ENCODE measurements at places on chromosomes 5 and 9. TPM values are rescaled to one million over a fixed set of nuclear protein-coding genes. Genes with fewer than 3 reads are reported as not detected.

The ZNF883 gene
- 0.74 TPM for total RNA-seq

The RELL2 gene
- total RNA-seq, result 1.2 TPM

The SPOCK1 gene
- 0.48 TPM for total RNA-seq

The RAPGEF1 gene
- total RNA-seq, result 134 TPM

- no peak for DNase-seq
- H3K27ac ChIP-seq, result no peak overlapping the region
- no peaks in the 10 kb centered on the region for H3K4me1 ChIP-seq
- H3K36me3 ChIP-seq, result no peaks in the 10 kb centered on the region
Measured at GRCh38 chr5:145483212-145483611, 351.9 kb downstream of the PRELID2 start.

GRCh38 chr9:129582855-129583254, 38.0 kb downstream of the C9orf50 start:
- no peak overlapping the region for H3K27ac ChIP-seq
- DNase-seq, result no peak
- no peaks in the 10 kb centered on the region for H3K36me3 ChIP-seq
- no peaks in the 10 kb centered on the region for H3K27me3 ChIP-seq
- no peak overlapping the region for H3K4me3 ChIP-seq

DNA sequence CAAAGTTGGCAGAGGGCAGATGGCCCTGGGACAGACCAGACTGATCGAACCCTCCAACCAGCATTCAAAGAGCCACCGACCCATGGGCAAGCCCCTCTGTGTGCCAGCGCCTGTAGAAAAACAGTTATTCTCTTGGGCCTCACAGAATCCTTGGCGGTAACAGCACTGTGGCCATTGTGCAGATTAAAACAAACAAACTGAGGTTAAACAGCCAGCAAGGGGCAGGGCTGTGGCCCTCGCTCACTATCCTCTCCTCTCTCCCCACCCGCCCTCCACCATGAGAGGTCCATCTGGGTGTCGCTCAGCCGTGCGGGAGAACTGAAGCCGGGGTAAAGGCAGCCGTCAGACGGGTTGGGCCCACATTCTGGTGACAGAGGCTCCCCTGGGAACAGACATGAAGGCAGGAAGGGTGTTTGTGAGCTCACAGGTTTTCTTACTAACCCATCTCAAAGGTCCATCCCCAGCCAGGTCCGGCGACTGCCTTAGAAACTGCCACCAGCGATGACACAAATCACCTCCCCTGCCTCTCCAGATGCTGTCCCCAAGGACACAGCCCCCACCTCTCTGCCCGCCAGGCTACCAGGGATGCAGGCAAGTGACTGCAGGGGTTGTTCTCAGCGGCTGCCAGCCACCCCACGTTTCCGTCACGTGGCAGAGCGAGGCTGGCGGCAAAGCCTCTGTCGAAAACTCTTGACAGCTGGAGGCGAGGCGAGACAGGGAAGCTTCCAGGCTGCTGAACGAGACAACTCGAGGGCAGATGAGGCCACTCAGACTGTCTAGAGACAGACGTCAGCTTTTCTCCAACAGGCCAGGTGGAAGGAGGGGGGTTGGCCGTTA, 75.8 kb upstream of the SARDH start:
- peaks cover 4% of the 10 kb centered on the region for H3K36me3 ChIP-seq
- H3K27me3 ChIP-seq, result no peaks in the 10 kb centered on the region
- no peak overlapping the region for H3K27ac ChIP-seq
- H3K4me1 ChIP-seq, result no peaks in the 10 kb centered on the region
- DNase-seq, result peak; percentile 91

GRCh38 chr5:104513640-104514072, 951.1 kb upstream of the NUDT12 start:
- DNase-seq, result no peak
- no peak overlapping the region for H3K27ac ChIP-seq
- H3K4me1 ChIP-seq, result no peaks in the 10 kb centered on the region

DNA sequence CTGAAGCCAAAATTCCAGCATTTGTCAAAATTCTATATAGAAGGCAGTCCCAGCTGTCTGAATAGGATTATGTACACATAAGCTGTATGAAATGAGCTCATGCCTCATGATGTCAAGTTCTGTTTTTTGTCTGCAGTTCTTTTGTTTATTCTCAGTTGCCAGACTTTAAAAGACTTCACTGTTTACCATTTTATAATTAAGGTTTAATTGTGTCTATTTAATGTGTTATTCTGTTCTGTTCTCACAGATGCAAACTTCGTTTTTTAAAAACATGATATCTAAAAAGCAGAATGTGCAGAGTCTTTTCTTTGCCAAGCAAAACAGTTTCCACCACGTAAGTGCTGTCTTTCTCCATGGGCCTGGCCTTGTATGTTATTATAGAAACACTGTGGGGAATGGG, 31.1 kb downstream of the ERAP1 start:
- H3K36me3 ChIP-seq, result peaks cover 49% of the 10 kb centered on the region
- H3K4me1 ChIP-seq, result no peaks in the 10 kb centered on the region
- H3K4me3 ChIP-seq, result no peak overlapping the region
- DNase-seq, result no peak

- H3K4me3 ChIP-seq, result no peak overlapping the region
- no peaks in the 10 kb centered on the region for H3K27me3 ChIP-seq
- H3K36me3 ChIP-seq, result no peaks in the 10 kb centered on the region
- no peak for DNase-seq
- no peak overlapping the region for H3K27ac ChIP-seq
- H3K4me1 ChIP-seq, result no peaks in the 10 kb centered on the region
Measured at GRCh38 chr5:108398964-108399363, 17.1 kb upstream of the FBXL17 start.

- no peak overlapping the region for H3K4me3 ChIP-seq
- H3K4me1 ChIP-seq, result peaks cover 21% of the 10 kb centered on the region
- DNase-seq, result no peak
- H3K27me3 ChIP-seq, result no peaks in the 10 kb centered on the region
- H3K27ac ChIP-seq, result peak overlapping the region; percentile 38
Measured at GRCh38 chr9:136690104-136690805, 3.0 kb upstream of the AGPAT2 start.

- no peak overlapping the region for H3K27ac ChIP-seq
- no peak for DNase-seq
- H3K36me3 ChIP-seq, result no peaks in the 10 kb centered on the region
- no peaks in the 10 kb centered on the region for H3K27me3 ChIP-seq
- no peak overlapping the region for H3K4me3 ChIP-seq
Measured at GRCh38 chr9:124532897-124533296, 25.7 kb upstream of the NR5A1 start.

GRCh38 chr5:16975950-16976624, 40.0 kb upstream of the MYO10 start:
- H3K4me1 ChIP-seq, result no peaks in the 10 kb centered on the region
- H3K36me3 ChIP-seq, result no peaks in the 10 kb centered on the region
- no peak overlapping the region for H3K27ac ChIP-seq
- no peaks in the 10 kb centered on the region for H3K27me3 ChIP-seq

DNA sequence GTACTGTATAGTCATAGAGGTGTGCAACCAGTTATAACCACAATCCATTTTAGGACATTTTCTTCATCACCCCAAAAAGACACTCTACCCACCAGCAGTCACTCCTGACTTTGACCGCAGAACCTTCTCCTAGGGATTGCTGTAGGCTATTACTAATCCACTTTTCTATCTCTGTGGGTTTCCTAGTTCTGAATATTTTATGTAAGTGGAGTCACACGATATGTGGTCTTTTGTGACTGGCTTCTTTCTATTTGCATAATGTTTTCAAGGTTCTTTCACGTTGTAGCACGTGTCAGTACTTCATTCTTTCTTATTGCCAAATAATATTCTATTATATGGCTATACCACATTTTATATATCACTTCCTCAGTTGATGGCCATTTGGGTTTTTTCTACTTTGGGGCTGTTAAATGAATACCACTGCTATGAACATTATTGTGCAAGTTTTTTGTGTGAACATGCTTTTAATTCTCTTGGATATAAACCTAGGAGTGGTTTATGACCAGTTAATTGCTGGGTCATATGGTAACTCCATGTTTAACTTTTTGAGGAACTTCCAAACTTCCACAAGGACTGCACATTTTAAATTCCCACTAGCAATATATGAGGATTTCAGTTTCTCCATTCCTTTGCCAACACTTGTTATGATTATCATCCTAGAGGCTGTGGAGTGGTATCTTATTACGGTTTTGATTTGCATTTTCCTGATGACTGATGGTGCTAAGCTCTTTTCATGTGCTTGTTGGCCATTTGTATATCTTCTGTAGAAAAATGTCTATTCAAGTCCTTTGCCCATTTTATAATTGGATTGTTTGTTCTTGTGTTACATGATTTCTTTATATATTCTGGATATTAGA, 37.8 kb downstream of the MRRF start:
- H3K36me3 ChIP-seq, result peaks cover 17% of the 10 kb centered on the region
- no peak overlapping the region for H3K27ac ChIP-seq
- H3K4me3 ChIP-seq, result no peak overlapping the region
- no peak for DNase-seq
- no peaks in the 10 kb centered on the region for H3K27me3 ChIP-seq

DNA sequence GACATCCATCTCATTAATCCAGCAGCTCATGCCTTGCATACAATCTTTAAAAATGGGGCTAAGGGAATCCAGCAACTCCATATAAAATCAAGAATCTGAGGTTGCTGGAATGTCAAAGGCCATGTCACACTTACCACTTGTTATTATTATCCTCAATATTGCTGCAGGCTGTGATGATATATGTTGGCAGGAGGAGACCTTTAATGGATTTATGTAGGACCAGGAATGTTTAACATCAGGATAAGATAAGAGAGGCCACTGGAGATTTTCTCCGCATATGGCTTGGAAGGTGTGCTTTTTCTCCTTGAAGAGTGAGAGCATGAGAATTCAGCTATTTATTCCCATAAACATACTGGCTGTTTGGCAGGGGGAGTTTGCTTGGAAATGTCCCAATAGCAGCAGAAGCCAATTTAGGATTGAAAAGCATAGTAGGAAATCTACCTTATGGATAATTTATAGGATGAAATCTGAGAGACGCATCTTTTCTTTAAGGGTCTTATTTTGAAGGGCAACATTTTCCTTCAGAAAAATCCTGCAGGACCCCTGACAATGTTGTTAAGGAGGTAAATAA, 481.4 kb downstream of the AGTPBP1 start:
- DNase-seq, result no peak
- no peaks in the 10 kb centered on the region for H3K27me3 ChIP-seq
- no peaks in the 10 kb centered on the region for H3K4me1 ChIP-seq
- no peak overlapping the region for H3K4me3 ChIP-seq
- H3K27ac ChIP-seq, result no peak overlapping the region

DNA sequence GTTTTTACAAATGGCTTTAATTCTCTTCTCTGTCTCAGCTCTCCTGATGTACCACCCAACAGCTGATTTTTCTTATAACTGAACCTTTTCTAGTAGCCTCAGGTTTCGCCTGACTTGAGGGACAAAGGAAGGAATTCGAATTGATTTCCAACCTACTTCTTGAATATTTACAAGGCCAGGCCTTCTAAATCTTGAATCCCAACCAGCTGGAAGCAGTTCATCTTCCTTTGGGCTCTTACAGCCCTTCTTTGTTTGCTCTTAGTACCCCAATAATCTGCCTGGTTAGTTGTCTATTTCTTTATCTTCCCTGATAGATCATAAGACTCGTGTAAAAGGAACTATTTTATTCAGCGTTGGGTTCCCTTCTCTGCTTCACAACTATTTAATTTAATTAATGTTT, 95.9 kb downstream of the NLN start:
- H3K27ac ChIP-seq, result no peak overlapping the region
- no peaks in the 10 kb centered on the region for H3K27me3 ChIP-seq
- no peaks in the 10 kb centered on the region for H3K36me3 ChIP-seq
- no peaks in the 10 kb centered on the region for H3K4me1 ChIP-seq

GRCh38 chr9:96242811-96243210, 59.2 kb downstream of the HSD17B3 start:
- H3K36me3 ChIP-seq, result no peaks in the 10 kb centered on the region
- DNase-seq, result no peak
- H3K4me3 ChIP-seq, result no peak overlapping the region
- no peaks in the 10 kb centered on the region for H3K27me3 ChIP-seq
- H3K27ac ChIP-seq, result no peak overlapping the region

DNA sequence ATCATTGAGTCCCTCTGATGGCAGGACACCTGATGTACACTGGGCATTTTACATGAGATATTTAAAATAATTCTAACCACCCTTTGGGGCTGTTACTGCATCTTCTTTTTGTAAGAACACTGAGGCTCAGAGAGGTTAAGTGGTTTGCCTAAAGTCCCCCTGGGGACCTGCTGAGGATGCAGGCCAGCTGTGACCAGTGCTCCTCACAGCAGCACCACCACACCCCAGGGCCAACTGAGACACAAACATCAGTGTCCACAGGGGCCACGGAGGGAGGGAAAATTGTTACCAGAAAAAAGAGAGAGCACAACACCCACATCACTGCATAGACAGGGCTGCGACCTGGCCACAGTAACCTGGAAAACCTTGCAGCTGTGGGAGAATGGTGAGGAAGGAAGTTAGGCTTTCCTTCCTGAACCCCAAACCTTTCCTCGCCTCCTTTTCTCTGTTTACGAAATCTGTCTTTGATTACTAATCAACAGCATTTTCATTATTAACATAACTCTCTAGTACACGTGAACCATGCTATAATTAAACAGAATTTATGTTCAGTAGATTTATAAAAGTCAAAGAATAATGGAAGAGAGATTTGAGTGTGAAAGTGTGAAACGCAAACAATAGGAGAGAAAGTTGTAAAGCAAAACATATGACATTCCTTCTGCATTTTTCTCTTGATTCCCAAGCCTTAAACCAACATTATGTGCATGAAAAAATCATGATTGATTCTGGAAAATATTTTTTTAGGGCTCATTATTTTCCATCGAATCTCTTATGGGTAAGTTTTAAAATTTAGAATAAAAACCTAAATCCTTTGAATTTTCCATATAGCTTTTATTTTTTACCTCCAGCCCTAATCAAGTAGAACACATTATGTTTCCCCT, 228.1 kb upstream of the DAPK1 start:
- no peak overlapping the region for H3K4me3 ChIP-seq
- DNase-seq, result no peak
- no peaks in the 10 kb centered on the region for H3K27me3 ChIP-seq
- H3K36me3 ChIP-seq, result no peaks in the 10 kb centered on the region
- H3K4me1 ChIP-seq, result peaks cover 25% of the 10 kb centered on the region

DNA sequence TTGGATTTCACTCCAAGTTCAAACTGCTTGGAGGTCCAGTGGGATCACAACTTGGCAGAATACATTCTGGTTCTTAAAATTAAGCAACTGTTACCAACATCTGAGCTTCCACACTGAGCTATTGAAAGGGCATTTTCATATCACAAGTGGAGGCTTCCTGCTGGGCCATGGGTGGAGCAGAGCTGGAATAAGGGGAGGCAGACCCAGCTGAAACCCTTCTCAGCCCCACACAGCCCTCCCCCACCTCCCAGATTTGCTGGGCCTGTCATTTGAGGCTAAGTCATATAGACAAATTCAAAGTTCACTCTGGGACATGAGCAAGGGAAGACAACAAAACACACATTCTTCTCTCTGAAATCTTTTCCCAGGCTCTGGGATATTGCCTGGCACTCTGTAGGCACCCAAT, 79.9 kb downstream of the ACTL7B start:
- H3K27ac ChIP-seq, result no peak overlapping the region
- H3K4me3 ChIP-seq, result no peak overlapping the region
- no peaks in the 10 kb centered on the region for H3K36me3 ChIP-seq
- DNase-seq, result no peak
- H3K27me3 ChIP-seq, result no peaks in the 10 kb centered on the region
- no peaks in the 10 kb centered on the region for H3K4me1 ChIP-seq
